ENCODE measurements at places on chromosomes 4 and X.

DNA sequence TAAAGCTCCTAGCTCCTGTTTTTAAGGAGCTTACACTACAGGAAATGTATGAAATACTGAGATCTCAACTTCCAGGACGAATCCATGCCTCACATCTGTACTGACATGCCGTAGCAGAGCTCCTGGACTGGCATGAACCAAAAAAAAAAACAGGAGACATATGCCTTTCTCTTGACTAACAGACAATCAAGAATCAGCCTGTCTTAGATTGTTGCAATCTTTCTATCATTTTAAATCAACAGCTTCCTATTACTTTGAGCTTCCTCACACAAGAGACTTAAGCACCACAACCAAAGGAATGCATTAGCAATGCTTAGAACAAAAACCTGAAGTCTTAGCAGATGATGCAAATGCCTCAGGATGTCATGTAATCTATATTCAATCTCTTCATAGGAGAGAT is 34.7 kb upstream of the AREG start:
- H3K4me1 ChIP-seq: peaks cover 42% of the 10 kb centered on the region
- no peaks in the 10 kb centered on the region for H3K27me3 ChIP-seq
- H3K4me3 ChIP-seq: peak overlapping the region; percentile 55
- no peaks in the 10 kb centered on the region for H3K36me3 ChIP-seq
- DNase-seq: peak; percentile 70

GRCh38 chr4:78776729-78777575 is 802 bp downstream of the BMP2K start:
- H3K4me1 ChIP-seq: no peaks in the 10 kb centered on the region
- DNase-seq: peak; percentile 78

GRCh38 chrX:9486786-9487387 is 22.0 kb downstream of the TBL1X start:
- no peak overlapping the region for H3K4me3 ChIP-seq
- peaks cover 6% of the 10 kb centered on the region for H3K4me1 ChIP-seq
- no peaks in the 10 kb centered on the region for H3K27me3 ChIP-seq
- no peaks in the 10 kb centered on the region for H3K36me3 ChIP-seq
- no peak overlapping the region for H3K27ac ChIP-seq

DNA sequence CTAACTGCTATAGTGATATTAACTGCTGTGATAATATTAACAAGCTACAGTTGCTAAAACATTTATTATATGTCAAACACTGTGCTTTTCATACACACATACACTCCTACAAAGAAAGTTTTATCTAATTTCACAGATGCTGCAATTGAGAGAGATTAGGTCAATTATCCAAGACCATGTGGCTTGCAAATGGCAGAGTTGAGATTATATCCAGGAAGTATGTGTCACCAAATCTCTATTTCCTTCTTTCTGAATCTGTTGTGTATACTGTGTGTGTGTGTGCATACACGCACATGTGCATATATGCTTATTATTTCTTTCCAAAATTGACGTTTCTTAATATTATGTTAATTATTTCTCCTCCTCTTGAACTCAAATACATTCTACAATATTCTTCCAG is 775.9 kb upstream of the FTHL17 start:
- no peaks in the 10 kb centered on the region for H3K4me1 ChIP-seq
- no peak for DNase-seq
- H3K27me3 ChIP-seq: peaks cover 24% of the 10 kb centered on the region
- H3K27ac ChIP-seq: no peak overlapping the region
- no peak overlapping the region for H3K4me3 ChIP-seq

DNA sequence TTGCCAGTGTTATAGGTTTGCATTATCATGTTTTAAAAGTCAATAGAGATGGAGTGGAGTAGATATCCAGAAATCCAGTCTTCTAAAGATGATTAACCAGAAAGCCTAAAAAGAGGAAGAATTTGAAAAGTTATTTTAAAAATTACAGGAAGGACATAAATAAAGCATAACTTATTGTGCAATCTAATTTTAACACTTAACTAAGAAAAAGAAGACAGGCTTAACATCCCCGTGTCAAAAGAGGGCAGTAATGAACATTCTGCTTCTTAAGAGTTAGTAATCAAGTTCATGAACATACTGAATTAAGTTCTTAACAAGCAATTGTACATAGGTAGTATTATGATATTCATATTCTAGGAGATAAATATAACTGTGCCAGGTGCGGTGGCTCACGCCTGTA is 39.3 kb downstream of the ELF2 start:
- no peak for DNase-seq
- H3K27ac ChIP-seq: no peak overlapping the region
- no peaks in the 10 kb centered on the region for H3K27me3 ChIP-seq
- H3K36me3 ChIP-seq: peaks cover 21% of the 10 kb centered on the region
- H3K4me3 ChIP-seq: no peak overlapping the region

GRCh38 chrX:129818123-129818522 is 25.6 kb downstream of the ZDHHC9 start:
- peaks cover 25% of the 10 kb centered on the region for H3K36me3 ChIP-seq
- no peak overlapping the region for H3K4me3 ChIP-seq
- H3K27me3 ChIP-seq: no peaks in the 10 kb centered on the region

- H3K4me3 ChIP-seq: no peak overlapping the region
- peak; percentile 16 for DNase-seq
- H3K27me3 ChIP-seq: no peaks in the 10 kb centered on the region
- no peaks in the 10 kb centered on the region for H3K36me3 ChIP-seq
Measured at GRCh38 chr4:102008711-102009110, 218.2 kb downstream of the BANK1 start.

- no peak overlapping the region for H3K27ac ChIP-seq
- H3K4me3 ChIP-seq: no peak overlapping the region
- peaks cover 95% of the 10 kb centered on the region for H3K36me3 ChIP-seq
- no peaks in the 10 kb centered on the region for H3K27me3 ChIP-seq
- no peaks in the 10 kb centered on the region for H3K4me1 ChIP-seq
Measured at GRCh38 chr4:182898479-182898799, 18.7 kb downstream of the DCTD start.
